Stimulated activated naive CD8-positive, alpha-beta T cell treated with anti-CD3 and anti-CD28 coated beads, Interleukin-15, amount 100 ng/mL, for 72 hours (primary cell): ENCODE measurements at places on chromosomes 2 and 18.

- no peak for DNase-seq
Measured at GRCh38 chr18:23503963-23504344, 643 bp downstream of the RMC1 start.

DNA sequence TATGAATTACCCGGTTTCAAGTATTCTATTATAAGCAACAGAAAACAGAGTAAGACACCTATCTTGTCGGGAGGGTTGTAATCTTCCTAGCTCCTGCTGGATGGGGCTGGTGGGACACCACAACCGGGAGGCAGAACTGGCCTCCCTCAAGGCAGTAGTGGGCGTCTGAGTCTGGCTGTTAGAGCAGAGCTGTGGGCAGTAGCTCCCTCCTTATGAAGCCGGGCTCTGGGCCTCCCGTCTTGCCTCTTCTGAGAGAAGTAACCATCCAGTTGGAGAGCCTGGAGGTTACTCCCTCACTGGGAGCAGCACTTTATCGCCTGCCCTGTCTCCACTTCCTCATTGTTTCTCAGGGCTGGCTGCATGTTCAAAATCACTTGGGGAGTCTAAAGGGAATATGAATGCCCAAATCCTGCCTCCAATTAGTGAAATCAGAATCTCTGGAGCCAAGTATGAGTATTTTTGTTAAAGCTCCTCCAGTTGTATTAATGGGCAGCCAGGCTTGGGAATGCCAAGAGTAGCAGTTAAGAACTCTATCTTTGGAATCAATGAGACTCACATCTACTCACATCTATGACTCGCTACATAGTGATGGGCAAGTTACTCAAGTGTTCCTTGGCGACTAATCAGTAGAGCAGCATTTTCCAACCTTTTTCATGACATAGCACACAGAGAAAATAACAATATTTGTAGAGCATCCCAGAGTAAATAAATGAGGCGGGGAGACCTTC lies 27.3 kb upstream of the NRP2 start:
- DNase-seq = no peak

DNA sequence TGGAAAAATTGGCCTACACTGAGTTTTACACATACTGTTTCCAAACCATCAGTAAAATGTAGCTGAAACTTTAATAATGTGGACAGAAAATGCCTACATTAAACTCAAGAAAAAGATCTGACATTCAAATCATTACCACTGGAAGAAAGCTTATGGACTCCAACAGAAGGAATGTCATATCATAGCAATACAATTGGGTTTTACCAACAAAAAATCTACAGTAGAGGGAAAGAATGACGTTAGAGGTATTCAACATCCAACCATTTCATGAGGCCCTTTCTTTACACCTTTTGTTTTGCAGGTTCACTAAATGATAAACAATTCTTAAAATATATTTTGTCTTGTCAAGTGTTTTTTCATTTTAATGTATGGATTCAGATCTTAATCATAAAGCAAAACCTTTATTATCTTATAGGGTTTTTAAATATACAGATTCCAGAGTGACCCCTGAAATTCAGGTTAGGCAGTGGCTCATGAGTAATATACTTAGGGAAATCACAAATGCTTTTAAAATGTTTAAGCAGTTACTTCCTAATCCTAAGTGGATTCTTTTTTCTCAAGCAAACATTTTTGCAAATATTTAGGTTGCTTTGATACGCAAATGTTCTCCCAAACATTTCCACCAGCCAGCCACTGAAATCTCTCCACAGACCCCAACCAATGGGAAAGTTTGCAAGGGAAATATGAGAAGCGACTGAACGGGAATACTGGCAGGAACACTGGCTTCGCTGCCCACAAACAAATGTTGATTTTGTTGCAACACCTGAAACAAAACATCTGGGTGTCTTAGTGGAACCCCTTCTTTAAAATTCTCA lies 168.7 kb downstream of the TCF4 start:
- DNase-seq = no peak

- DNase-seq = peak; percentile 31
Measured at GRCh38 chr2:196263181-196263747, 91.9 kb upstream of the STK17B start.

GRCh38 chr2:109260886-109261700 lies 132.1 kb downstream of the SH3RF3 start:
- no peak for DNase-seq

DNA sequence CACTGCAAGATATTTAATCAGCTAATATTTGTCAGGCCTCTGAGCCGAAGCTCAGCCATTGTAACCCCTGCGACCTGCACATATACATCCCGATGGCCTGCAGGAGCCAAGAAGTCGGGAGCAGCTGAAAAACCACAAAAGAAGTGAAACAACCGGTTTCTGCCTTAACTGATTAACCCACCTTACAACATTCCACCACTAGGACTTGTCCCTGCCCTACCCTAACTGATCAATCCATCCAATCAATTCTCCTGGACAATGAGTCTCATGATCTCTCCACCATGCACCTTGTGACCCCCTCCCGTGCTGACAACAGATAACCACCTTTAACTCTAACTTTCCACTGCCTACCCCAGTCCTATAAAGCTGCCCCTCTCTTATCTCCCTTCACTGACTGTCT lies 945.4 kb upstream of the GYPC start:
- no peak for DNase-seq

DNA sequence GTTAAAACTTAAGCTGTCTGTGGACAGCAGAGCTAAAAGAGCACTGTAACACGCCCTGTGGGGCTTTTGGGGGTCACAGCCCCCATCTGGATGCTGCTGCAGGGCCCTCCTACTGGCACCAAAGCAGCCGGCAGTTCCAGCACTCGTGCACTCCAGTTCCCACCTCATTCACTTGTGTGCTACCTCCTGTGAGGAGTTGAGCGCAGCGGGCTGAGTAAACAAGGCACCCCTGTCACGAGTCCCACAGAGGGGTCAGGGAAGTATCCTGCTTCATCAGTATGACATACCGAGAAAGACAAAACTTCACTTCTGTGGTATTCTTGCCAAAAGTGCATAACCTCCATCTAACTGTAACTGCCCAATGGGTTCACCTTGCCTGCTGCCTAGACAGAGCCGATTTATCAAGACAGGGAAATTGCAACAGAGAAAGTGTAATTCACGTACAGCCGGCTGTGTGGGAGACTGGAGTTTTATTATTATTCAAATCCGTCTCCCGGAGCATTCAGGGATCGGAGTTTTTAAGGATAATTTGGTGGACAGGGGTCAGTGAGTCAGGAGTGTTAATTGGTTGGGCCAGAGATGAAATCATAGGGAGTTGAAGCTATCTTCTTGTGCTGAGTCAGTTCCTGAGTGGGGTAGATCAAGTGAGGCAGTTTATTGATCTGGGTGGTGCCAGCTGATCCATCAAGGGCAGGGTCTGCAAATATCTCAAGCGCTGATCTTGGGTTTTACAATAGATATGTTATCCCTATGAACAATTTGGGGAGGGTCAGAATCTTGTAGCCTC lies 41.6 kb downstream of the TMEM17 start:
- DNase-seq = no peak

- peak; percentile 42 for DNase-seq
Measured at GRCh38 chr2:190838492-190838910, 42.1 kb upstream of the GLS start.

- no peak for DNase-seq
Measured at GRCh38 chr2:61173116-61173515, 11.1 kb downstream of the C2orf74 start.

- no peak for DNase-seq
Measured at GRCh38 chr2:18156002-18156401, 277.5 kb downstream of the KCNS3 start.

DNA sequence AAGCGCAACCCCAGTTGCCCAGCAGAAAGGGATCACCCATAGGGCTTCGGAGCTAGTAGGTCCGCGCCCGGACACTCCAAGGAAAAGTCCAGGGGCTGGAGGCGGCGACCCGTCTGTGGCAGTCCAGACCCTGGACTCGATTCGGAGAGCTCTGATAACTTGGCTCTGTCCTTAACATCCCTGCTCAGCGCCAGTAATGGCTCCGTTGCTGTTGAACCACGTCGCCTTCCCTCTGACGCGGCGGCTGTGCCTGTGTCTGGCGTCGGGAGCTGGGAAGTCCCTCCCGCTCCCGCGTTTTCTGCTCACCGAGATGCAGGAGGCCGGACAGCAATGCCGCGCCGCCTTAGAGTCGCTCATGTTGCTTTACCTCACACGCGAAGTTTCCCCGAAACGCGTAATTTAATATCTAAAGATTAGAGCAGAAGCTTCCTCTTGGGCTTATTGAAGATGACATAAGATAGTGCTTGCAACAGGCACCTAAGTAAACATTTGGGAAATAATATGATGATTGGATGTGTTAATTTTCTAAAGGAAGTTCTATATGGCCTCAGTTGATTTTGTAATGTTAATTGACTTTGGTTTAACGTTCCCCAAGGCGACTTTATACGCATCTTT lies 1.3 kb upstream of the ZBTB14 start:
- peak; percentile 57 for DNase-seq

DNA sequence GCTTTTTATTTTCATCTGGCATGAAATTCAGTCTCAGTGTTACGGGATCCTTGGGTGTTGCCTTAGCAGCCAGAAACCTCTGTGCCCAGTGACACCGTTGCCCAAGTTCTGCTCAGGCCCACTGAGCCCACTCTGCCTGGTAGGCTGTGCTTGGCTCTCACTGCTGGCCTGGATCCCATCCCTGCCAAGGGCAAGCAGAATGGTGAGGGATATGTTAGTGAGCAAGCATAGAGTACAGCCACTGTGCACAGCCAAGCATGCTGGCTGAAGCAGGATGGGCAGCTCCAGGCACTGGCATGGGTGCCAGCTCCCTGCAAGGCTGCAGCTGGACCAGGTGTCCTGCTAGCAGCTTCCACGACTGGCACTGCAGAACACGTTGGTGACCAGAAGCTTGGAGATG lies 194.7 kb upstream of the TFPI start:
- no peak for DNase-seq

GRCh38 chr18:6207941-6208340 lies 206.8 kb downstream of the L3MBTL4 start:
- DNase-seq = no peak

DNA sequence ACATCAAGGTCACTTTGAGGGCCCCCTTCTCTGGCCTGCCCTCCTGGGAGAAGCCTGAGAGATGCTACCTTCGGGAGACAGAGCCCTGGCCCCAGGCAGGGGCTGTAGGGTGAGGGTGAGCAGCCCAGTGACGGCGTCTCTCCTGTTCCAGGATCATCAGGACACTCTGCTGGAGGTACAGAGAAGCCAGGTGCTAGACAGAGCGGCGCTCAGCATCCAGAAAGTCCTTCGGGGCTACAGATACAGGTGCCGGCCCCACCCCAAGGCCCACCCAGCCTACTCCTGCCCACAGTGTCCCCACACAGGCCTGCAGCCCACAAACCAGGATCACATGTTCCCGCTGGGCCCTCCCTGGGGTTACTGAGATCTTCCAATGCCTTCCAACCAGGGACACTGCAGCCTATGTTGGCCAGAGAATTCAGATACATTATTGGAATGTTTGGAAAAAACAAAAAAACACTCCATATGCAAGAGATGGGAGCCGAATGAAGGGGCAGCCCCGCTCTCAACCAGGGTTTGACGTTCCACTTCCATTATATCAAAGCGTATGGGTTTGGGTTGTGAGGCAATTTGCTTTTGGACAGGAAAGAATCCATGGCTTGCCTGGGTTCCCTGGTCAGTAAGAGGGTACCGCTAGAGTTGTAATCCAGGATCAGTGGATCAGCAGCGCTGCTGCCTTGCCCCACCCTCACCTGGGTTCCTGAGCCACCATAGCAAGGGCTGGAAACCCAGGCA lies 49.5 kb upstream of the GPR17 start:
- DNase-seq = no peak

GRCh38 chr2:237254369-237254861 lies 159.5 kb downstream of the COL6A3 start:
- DNase-seq = no peak

DNA sequence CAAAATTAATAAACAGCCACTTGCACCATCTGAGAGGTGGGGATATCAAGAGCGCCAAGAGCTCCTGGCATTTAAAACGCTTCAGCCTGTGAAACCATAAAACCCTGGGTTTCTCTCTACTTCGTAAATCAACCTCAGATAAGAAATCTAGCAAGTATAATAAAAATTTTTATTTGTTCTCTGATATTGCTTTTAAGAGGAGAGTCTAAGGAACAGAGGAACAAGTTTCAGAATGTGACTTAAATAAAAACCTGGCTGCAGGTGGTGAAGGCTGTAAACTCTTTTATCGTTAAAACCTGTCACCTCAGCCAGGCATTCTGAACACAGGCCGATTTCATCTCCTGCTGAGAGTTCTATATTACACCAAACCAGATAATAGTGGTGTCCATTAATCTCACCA lies 9.9 kb downstream of the DYTN start:
- no peak for DNase-seq

GRCh38 chr2:217839073-217839749 lies 163.6 kb downstream of the TNS1 start:
- DNase-seq = no peak

DNA sequence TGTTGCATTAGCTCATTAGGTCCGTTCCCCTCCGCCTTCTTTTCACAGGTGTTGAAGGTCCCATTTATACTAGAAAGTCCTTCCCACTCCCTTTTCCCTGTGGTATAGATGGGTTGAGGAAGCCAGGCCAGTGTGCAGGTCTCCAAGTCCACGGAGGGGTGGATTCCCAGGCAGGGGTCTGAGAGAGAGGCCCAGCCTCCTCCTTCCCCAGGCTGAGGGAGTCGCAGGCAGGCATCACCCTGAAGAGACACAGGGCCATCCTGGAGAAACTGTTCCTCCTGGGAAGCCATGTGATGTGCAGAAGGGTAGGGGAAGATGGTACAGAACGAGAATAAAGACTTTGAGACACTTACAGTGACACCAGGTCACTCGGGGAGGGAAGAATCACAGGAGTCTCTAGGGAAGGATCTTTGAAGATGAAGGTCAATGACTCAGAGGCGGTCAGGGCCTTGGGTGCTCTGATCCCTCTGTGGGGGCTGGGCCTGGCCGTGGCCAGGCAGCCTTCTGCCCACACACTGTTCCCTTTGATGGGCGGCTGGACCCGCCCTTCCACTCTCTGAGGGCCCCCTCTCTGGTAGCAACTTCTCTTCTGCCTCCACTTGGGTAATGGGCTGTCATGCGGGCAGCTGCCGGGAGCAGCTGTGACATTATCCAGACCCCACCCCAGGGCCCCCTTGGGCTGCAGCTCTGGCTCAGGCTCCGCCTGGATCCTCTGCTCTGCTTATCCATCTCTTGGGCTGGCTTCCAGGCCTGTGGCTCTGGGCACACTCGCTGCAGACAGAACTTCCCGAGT lies 45.1 kb downstream of the RHOB start:
- no peak for DNase-seq

DNA sequence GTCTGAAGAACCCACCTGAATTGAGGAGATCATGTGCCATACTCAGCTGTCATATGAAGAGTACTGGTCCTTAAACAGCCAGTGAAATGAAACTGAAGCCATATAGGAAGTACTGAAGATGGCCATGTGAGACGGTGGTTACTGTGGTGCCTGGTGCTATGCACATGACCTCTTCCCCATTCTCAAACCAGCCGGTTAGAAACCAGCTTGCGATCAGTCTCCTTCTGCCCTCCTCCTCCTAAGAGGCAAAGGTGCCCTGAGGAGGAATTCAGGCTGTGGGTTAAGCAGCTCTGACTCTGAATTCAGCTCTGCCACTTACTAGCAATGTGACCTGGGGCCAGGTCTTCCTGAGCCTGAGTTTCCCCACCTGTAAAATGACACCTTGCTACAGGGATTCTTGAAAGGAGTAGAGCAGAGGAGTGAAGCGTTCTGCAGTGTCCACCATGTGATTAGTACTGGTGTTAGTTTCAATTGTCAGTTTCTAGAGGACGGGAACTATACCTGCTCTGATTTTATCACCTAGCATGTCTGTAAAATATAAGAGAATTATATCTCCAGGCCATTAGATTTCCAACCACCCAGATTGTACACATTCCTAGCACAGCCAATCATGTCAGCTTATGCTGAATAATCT lies 5.1 kb downstream of the FECH start:
- DNase-seq = no peak
